ENCODE measurements at places on chromosomes 7 and 10. TPM values are rescaled to one million over a fixed set of nuclear protein-coding genes. Genes with fewer than 3 reads are reported as not detected.

- peaks cover 57% of the 10 kb centered on the region for H3K4me1 ChIP-seq
- H3K27ac ChIP-seq: peak overlapping the region; percentile 91
- peaks cover 9% of the 10 kb centered on the region for H3K36me3 ChIP-seq
- no peak for DNase-seq
- H3K4me3 ChIP-seq: peak overlapping the region; percentile 91
- no peaks in the 10 kb centered on the region for H3K27me3 ChIP-seq
Observed at GRCh38 chr7:100433592-100434296, 2.6 kb downstream of the PPP1R35 start.

- no peak overlapping the region for H3K27ac ChIP-seq
- DNase-seq: no peak
- H3K4me3 ChIP-seq: no peak overlapping the region
- H3K4me1 ChIP-seq: peaks cover 50% of the 10 kb centered on the region
Observed at GRCh38 chr7:36982766-36983165, 258.5 kb upstream of the AOAH start.

GRCh38 chr10:113895018-113895417 lies 40.6 kb downstream of the NHLRC2 start:
- peaks cover 26% of the 10 kb centered on the region for H3K36me3 ChIP-seq
- no peaks in the 10 kb centered on the region for H3K4me1 ChIP-seq
- DNase-seq: no peak
- H3K4me3 ChIP-seq: no peak overlapping the region
- H3K27me3 ChIP-seq: no peaks in the 10 kb centered on the region

Gene HABP2
- total RNA-seq: not detected

Gene METTL27
- total RNA-seq: 4.4 TPM

Gene SPDYE1
- total RNA-seq: not detected

All from naive thymus-derived CD8-positive, alpha-beta T cell (primary cell).